Ovary (tissue), 10 donors: ENCODE measurements at places on chromosomes 13 and 19.

DNA sequence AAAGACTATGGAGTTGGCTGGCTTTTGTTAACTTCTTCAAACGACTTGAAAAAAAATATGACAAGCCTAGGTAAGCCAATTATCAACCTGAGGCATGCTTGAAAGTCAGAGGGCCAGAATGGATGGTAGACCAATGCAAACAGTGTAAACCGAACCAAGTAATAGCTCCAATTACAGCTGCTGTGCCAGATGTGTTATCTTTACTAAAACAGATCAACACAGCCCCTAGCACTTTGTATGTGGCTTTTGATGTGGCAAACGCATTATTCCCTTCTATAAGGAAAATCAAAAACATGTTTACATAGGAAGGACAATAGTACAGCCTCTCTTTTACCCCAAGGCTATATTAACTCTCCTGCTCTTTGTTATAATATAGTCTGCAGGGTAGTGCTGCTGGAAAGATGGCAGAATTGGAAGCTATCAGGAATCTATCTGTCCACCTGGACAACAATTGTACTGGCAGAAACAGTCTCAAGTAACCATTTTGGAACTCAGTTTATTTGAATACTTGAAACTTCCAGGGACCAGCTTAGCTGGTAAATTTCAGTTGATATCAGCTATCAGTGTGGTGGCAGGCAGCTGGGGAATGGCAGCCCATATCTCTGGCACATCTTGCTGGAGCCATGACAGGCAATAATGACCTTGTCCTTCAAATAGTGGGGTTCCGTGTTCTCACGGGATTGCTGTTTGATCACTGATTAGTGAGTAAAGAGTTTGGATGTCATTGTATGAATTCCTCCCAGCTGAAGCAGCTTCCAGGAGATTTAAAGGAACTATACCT is 144.4 kb upstream of the WASF3 start:
- H3K27me3 ChIP-seq: no peaks in the 10 kb centered on the region
- no peaks in the 10 kb centered on the region for H3K4me1 ChIP-seq
- H3K27ac ChIP-seq: no peak overlapping the region
- H3K4me3 ChIP-seq: no peak overlapping the region

- no peak overlapping the region for H3K4me3 ChIP-seq
- no peak overlapping the region for H3K27ac ChIP-seq
- no peaks in the 10 kb centered on the region for H3K27me3 ChIP-seq
- no peaks in the 10 kb centered on the region for H3K36me3 ChIP-seq
- no peaks in the 10 kb centered on the region for H3K4me1 ChIP-seq
- no peak for DNase-seq
Measured at GRCh38 chr13:91053318-91054065, 294.0 kb upstream of the MIR17HG start.

DNA sequence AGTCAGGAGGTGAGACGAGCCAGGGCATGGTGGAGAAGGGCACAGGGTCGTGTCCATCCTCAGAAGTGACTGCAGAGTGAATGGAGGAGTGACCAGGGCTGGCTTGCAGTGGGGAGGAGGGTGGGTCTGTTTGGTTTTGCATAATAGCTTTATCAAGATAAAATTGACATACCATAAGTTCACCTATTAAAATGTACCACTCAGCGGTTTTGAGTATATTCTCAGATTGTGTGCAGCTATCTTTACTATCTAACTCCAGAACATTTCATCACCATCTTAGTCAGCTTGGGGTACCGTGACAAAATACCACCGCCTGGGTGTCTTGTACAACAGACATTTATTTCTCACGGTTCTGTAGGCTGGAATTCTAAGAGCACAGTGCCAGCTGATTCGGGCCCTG is 13.2 kb downstream of the ZNF8 start:
- H3K27ac ChIP-seq: no peak overlapping the region
- no peak for DNase-seq
- H3K36me3 ChIP-seq: no peaks in the 10 kb centered on the region
- no peak overlapping the region for H3K4me3 ChIP-seq
- no peaks in the 10 kb centered on the region for H3K27me3 ChIP-seq

- no peaks in the 10 kb centered on the region for H3K27me3 ChIP-seq
- no peak overlapping the region for H3K27ac ChIP-seq
- no peak for DNase-seq
Measured at GRCh38 chr13:31409678-31410356, 210.0 kb downstream of the B3GLCT start.

DNA sequence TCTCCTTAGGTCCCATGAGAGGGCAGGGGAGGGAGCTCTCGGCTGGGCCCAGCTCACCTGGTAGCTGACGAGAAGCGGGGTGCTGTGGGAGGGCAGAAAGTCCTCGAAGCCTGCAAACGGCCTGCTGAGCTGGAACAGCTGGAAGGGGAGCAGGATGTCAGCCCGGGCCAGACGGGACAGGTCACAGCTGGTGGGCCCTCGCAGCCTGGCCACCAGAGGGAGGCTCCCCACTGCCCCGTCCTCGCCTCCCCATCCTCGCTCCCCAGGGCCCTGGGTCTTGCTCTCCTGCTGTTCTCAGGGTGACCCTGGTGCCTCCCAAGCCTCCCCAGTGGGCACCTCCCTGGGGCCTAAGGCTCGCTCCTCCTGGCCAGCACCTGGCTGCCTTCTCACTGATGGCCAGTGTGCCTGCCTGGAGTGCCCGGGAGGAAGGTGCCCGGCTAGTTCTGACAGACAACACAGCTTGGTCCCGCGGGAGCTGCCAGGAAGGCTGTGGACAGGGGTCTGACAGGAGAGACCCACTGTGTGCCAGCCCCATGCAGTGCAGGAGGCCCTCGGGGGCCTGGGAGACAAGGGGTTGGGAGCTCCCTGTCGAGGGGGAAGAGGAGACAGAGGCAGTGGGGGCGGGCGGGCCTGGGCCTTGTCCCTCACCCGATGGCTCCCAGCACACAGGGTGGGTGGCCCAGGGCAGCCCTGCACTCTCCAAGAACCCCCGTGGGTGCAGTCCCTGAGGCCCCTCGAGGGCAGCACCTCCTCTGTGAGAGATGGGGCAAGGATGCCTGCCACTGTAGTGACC is 20.3 kb downstream of the GPX4 start:
- H3K4me3 ChIP-seq: no peak overlapping the region
- H3K36me3 ChIP-seq: no peaks in the 10 kb centered on the region
- no peak overlapping the region for H3K27ac ChIP-seq
- DNase-seq: no peak

DNA sequence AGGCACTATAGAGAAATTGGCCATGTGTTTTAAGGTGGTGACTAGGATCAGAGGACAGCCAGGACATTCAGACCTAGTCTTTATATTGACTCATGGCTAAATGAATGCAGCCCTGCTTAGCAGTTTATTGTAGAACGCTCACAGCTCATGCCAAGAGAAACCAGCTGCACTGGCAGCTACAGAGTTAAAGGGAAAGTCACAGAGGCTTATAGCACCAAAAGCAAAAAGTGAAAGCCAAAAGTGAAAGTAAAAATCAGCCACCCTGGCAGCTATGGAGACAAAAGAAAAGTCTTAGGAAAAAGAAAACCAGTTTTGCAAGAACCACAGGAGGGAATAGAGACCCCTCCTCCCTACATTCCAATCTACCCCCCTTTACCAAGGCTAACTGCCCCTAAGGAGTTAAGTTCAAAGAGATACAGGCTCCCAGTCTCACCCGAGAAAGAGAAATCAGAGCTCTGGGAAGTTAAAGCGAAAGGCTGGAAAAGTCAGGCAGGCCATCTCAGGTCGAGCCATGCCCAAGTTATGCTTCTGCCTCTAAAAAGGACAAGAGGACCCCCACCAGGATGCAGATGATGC is 99.0 kb downstream of the ZNF429 start:
- no peak overlapping the region for H3K27ac ChIP-seq
- H3K27me3 ChIP-seq: no peaks in the 10 kb centered on the region
- DNase-seq: no peak
- H3K4me1 ChIP-seq: peaks cover 16% of the 10 kb centered on the region

DNA sequence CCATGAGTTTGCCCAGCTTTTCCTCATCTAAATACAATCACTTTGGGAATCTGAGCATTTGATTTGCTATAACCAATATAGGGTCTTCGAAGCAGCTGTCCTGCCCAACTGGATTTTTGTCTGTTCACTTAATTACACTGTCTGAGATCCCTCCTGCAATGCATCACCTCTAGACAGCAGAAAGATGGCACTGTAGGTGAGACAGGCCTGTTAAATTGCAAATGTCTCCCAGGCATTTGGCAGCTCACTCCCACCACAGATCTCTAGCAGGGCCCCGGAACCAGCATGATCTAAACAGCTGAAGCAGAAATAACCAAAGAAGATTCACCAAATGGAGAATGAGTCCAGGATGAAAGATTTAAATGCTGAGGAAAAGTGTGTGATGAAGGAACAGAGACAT is 41.9 kb upstream of the SERPINE3 start:
- DNase-seq: no peak
- H3K27ac ChIP-seq: no peak overlapping the region

- H3K4me1 ChIP-seq: no peaks in the 10 kb centered on the region
- no peaks in the 10 kb centered on the region for H3K27me3 ChIP-seq
- no peak for DNase-seq
- H3K4me3 ChIP-seq: no peak overlapping the region
Measured at GRCh38 chr19:38352611-38353010, 17.0 kb downstream of the CATSPERG start.

DNA sequence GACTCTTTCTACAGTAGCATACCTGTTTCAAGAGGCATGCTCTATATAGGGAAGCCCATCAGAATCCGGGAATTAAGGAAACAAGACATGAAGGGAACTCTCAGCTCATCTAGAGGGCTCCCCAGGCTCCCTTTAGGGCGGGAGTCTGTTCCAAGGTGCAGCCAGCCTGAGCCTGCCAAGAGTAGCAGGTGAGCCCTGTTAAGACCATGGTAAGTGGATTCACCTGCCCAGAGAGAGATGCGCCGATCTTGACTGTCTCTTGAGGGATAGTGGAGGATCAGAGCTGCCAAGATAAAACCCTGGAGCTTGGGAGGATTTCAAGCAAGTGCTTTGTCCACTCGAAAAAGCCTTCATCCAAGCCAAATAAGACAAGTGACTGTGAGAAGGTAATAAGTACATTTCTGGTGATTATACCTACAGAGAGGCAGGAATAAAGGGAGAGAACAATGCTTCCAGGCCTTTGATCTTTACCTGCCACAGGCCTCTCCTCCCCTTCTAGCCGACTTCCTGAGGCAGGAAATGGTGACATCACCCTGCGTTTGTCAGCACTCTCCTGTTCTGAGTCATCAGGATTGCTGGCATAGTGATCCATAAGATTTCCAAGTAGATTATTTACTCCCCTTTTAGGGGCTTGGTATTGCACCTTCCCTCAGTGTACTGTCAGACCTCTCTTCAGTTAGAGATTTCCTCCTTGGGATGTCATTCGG is 31.5 kb downstream of the KLF5 start:
- H3K36me3 ChIP-seq: no peaks in the 10 kb centered on the region
- H3K27ac ChIP-seq: no peak overlapping the region
- no peaks in the 10 kb centered on the region for H3K27me3 ChIP-seq
- no peak for DNase-seq

DNA sequence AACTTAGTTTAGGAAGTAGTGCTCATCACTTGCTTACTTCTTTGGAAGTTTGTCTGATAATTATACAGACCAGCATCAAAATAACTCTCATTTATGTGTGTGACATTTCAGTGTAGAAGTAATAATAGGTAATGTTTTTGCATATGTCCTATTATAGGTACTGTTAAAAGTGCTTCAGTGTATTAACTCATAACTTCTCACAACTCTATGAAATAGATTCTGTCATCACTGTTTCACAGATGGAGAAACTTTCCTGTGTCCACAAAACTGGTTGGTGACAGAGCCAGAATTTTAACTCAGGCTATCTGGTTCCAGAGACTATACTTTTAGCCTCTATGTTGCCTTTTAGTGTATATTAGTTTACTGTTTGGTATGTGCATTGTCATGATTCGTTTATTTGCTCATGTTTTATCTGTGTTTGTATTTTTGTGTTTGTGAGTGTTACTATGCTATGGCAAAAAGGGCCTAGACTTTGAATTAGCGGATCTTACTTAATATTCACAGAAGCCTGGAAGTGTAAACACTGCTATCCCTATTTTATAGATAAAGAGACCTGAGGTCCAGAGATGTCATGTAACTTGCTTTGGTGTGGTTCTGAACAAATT is 12.7 kb downstream of the LPAR6 start:
- no peak for DNase-seq
- no peaks in the 10 kb centered on the region for H3K36me3 ChIP-seq
- no peaks in the 10 kb centered on the region for H3K4me1 ChIP-seq
- H3K27me3 ChIP-seq: no peaks in the 10 kb centered on the region

GRCh38 chr13:91747186-91747585 is 348.8 kb downstream of the GPC5 start:
- H3K4me1 ChIP-seq: no peaks in the 10 kb centered on the region
- DNase-seq: no peak

DNA sequence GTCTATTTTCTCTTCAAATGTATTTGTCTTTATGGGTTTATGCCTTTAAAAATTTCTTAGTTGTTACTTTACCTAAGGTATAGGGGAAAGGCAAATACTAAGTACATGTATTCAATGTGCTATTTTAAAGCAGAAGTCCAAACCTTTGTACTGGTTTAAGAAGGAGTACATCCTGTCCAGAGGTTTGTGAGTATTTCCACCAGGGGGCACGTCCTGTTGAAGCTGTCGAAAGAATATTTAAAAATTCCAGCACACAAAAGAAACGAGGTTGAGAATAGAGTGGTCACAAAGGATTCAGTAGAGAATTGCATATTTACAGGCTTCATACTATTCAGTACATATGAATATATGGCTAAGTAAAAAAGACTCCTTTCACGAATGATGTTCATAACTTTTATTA is 59.8 kb downstream of the URI1 start:
- H3K4me3 ChIP-seq: no peak overlapping the region
- H3K27ac ChIP-seq: no peak overlapping the region
- no peaks in the 10 kb centered on the region for H3K27me3 ChIP-seq
- no peaks in the 10 kb centered on the region for H3K36me3 ChIP-seq

DNA sequence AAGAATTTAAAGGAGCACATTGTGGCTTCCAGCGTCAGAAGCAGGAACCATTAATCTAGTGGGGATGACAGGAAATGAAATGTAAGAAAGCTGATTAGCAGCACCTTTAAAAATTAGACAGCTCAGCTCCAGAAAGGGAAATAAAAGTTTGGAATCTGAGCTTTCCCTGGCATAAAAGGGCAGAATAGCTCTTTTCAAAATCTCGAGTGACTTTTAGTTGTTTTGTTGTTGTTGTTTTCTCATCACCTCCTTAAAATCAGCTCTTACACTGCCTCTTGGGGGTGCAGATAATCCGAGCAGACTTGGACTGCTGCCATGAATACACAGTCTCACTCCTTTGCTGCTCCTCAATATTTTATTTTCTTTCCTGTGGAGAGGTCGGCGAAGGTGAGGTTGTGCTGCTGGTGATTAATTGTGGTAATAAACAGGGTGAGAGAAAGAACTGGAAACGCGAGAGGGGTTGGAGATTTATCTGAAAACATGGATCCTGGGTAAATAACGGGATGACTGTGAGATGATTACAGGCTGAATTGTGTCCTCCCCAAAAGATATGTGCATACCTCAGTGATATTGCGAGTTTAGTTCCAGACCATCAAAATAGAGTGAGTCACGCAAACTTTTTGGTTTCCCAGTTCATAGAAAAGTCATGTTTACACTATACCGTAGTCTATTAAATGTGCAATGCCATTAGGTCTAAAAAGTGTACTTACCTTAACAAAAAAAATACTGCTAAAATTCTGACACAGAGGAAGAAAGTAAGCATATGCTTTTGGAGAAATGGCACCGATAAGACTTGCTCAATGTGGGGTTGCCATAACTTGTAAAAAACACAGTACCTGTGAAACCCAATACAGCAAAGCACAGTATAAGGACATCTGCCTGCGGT is 787.7 kb downstream of the UQCRFS1 start:
- no peak for DNase-seq
- no peak overlapping the region for H3K27ac ChIP-seq
- H3K4me3 ChIP-seq: no peak overlapping the region
- no peaks in the 10 kb centered on the region for H3K36me3 ChIP-seq
- H3K4me1 ChIP-seq: no peaks in the 10 kb centered on the region
